ENCODE measurements at places on chromosomes 5 and 9.

GRCh38 chr5:65252977-65253376 lies 228.7 kb downstream of the ADAMTS6 start:
- no peak for DNase-seq

DNA sequence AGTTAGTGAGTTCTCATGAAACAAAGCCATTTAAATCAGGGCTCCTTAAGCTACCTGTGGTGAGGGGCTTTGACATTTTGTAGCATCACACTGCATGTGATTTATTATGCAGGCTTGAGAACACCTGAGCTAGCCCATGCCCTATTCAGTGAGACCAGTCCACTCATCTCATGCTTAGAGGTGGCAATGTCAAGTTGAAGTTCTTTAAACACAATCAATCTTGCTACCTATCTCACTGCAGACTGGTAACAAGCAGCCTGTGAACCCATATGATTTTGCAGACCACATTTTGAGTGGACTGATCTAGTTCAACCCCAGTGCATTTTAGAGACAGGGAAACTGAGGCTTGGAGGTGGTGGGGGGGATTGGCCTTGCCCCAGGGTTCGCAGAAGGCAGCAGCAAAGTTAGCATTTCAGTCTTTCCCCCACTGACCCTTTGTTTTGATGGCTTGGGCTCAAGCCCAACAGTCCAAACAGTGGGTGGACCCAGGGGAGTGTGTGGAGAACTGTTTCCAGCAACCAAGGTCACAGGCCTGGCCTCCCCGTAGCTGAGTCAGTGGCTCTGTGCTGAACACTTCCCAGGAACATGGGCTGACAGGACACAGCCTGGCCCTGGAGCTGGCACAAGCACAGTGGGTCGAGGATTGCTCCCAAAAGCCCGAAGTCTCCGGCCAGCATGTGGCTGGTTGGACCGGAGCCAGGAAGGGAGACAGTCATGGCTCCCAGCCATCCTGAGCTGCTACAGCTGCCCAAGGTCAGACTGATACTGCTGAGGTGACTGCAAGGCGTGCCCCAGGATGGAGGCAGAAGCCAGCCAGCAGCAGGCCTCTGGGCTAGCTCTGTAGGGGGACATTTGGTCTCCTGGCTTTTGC lies 95.3 kb downstream of the RGS3 start:
- no peak for DNase-seq

DNA sequence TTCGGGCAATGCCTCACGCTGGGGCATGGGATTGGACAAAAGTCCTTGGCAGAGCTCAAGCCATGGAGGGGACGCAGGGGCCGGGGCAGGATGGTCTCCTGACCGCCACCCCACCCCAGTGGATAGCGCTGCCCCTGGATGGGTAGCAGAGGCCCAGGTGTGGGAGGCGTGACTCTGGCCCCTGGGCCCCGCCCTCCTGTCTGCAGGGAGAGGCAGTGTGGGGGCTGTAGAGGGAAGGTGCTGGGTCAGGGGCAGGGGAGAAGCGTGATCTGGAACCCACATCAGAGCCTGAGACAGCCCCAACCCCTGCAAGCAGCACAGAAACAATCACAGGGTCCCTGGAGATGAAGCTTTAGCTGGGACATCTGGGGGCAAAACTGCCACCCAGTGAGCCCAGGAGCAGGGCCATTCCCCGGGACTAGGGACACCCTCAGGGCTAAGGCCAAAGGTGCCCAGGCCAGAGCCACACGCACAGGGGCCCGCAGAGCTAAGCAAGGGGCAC lies 36.2 kb downstream of the NACC2 start:
- no peak for DNase-seq

DNA sequence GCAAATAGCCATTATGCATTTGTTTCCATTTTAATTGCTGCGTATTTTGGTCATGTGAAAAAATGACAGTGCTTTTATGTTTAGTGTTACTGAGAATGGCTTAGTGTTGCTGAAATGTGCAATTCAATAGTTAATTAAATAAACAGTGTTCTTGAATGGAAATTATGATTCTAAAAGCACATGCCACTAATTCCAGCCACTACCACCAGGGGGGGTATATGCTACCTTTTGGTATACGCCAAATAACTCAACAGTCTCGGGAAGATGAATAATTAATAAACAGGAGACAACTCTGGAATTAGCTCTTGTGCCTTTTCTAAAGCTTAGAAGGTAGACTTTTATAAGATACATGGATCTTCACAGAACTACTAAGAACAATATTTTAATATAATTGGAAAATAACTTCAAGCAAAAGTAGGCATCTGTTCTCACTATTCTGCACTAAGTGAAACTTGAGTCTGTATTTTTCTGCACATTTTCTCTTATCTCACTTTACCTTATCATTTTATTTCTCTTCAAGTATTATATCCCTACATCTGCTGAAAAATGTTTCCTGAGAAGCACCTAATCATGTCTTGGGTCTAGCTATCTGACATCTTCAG lies 83.5 kb upstream of the MINAR2 start:
- peak; percentile 63 for DNase-seq

DNA sequence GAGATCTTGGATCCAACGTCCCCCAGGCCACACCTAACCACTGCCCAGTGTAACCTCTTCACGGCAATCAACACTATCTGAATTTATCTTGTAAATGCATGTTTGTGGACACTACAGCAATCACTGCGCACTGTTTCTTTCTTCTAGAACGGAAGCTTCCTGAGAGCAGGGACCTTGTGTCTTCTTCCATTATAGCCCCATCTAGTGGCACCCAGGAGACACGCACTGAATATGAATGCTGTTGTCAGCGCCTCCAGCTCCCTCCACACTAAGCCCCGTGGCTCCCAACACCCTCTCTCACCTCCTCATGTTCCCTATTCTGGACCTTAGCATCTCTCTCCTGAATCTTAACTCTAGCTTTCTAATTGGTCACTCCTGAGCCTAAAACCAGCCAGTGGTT lies 72.7 kb downstream of the SMIM23 start:
- no peak for DNase-seq

- no peak for DNase-seq
These were observed 273.5 kb downstream of the SLF1 start for GRCh38 chr5:94891972-94892371.

- DNase-seq = peak; percentile 78
These were observed 663 bp downstream of the ISOC1 start for GRCh38 chr5:129094924-129095899.

GRCh38 chr5:87129046-87129445 lies 138.6 kb upstream of the RASA1 start:
- DNase-seq = no peak

DNA sequence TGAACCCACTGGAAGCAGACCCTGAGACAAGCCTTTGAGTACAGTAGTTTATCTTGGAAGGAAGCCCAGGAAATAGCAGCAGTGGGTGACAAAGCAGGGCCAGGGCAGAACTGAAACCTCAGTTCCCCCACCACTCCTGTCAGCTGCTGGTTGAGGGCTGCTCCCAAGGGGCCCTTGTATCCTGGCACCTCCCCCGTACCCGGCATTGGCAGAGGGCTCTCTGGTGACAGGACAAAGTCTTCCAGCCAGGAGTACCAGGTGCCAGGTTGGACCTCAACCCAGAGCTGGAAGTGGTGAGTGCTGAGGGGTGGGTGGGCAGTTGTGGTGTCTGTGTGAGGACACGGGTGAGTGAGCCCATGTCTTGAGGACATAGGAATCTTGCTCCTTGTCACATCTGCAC lies 123.3 kb downstream of the PHF2 start:
- DNase-seq = no peak

GRCh38 chr5:159975462-159976019 lies 33.4 kb upstream of the TTC1 start:
- DNase-seq = peak; percentile 97

DNA sequence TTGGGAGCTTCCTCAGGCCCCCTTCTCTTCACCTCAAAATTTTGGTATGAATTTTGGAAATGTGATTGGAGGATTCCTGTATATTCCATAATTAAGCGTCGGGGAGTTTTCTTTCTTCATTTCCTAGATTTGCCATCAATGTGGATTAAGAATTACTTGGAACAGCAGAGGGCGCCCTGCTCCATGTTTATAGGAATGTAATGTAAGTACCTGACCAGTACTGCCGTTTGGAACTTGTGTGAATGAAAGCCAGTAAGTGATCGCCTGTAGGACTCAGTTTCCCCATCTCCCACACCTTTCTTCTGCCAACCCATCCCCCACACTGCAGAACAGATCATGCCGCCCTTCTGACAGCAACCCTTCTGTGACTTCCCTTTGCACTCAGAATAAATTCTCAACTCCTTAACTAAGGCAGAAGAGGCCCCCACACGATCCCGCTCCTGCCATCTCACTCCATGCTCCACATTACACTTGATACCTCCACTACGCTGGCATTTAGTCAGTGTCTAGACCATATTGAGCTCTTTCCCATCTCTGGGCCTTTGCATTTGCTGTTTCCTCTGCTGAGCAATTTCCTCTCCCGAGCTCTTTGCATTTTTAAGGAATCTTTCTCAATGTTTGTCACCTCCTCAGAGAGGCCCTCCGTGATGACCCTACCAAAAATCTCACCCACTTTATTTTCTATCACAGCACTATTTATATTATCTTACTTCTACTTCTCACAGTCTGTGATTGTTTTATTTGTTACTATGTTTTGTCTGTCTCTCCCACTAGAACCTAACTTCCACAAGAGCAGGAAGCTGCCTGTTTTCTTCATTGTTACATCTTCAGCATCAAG lies 79.5 kb upstream of the HTR4 start:
- peak; percentile 87 for DNase-seq

DNA sequence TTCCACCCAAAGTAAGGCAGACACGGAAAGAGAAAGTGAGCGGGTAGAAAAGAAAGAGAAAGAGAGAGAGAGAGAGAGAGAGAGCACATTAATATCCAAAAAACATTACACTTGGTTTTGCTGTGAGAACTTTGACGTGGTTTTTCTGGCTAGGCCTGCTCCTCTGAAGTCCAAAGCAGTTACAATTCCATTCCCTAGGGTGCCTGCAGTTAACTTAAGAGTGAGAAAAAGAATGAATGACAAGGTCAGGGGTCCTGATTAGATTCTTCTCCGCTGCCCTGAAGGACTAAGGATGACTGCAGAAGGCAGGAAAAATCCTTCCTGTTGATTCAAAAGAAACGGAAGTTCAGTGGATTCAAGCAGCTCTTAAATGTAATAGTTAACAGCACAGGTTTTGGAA lies 589.8 kb downstream of the PRELID2 start:
- peak; percentile 59 for DNase-seq

DNA sequence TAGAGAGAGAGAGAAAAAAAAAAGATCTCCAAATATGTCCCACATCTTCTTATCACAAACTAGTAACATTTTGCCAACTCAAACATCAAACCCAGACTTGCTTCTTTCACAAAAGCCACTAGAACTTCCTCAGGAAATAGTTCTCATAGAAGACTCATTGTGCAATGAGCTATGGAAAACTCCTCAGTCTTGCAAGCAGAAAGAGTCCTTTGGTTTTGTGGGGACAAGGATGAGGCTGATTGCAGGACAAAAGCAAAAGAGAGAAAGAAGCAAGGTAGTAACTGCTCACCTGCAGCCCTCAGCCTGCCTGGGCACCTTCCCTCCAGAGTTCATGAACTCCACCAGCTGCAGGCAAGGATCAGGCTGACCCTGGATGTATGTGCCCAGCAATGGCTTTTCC lies 399.0 kb downstream of the IRX1 start:
- no peak for DNase-seq

DNA sequence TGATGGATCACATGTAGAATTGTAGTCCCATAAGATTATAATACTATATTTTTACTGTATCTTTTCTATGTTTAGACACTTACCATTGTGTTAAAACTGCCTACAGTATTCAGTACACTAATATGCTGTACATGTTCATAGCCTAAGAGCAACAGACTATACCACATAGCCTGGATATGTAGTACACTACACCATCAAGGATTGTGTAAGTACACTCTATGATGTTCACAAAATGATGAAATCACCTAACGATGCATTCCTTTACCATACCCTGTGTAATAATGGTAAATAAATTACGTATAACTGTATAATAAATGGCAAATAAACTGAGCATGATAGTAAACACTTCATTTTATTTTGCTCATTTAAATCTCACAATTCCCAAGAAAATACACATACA lies 60.3 kb downstream of the RICTOR start:
- DNase-seq = no peak

DNA sequence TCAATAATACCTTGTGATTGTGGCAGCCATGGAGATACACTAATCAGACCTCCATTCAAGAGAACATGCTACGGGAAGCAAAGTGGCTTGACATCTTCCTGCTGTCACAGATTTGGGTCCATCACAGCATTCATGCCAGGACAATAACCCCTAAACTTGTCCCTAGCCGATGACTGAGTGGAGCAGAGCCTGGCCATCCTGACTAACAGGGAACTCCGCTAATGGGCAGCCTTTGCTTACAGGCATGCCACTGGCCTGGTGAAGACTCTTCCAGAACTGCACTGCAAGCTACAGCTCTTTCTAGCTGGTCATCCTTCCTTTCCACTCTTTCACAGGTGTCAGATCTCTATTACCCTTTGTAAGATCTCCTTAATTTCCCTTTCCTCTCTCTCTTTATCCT lies 16.0 kb downstream of the FAM174A start:
- no peak for DNase-seq

DNA sequence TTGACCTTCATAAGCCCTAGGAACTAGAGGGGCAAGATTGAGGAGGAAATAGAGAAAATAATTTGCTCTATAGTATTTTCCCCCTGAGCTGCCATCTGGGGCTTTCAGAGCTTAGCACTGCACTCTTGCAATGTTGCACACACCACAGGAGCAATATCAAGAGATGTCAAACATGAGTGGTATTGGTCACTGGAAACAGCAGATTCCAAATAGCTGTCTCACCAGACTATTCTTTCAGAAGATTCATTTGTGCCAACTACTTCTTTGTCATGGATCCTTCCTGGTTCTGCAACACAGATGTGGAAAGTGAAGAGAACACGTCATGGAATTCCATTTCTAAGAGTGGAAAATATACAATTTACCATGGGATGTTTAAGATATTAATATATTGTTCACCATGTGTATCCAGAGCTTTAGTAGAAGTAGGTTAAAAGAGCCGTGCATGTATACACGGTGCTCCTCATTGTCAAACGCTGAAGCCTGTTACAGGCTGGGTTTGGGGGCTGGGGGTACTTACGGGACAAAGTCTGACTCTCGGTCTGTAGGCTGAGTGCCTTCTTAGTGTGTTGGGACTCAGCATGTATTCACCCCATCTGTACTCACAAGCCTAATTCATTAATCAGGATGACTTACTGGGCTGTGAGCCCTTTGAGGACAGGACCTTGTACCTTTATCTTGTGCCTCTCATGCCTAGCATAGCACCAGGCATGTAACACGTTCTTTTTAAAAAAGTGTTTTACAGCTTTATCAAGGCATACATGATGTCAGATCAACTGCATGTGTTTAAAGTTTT lies 31.4 kb upstream of the GDNF start:
- DNase-seq = no peak

DNA sequence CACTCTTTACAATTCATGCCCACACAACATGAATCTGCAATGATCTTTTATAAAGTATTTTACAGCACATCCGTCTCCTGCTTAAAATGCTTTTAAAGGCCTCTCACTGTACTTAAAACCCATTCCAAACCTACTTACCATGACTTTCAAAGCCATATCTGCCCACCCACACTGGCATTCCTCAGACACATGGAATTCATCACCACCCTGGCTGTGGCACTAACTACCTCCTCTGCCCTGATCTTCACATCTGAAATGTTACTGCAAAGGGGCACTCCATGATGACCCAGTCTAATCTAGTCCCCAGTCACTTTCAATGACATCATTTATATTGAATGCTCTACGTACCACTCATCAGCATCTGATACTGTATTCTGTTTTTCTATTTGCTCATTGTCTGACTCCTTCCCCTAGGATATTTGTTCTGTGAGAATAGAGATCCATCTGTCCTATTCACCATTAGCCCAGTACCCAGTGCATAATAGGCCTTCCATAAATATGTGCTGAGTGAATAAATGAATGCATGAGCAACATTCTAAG lies 193.2 kb upstream of the KIF2A start:
- peak; percentile 3 for DNase-seq
